ENCODE measurements at places on chromosomes 4 and X.

- DNase-seq, result peak; percentile 10
Observed at GRCh38 chr4:139734875-139735380, 69.3 kb downstream of the MGST2 start.

DNA sequence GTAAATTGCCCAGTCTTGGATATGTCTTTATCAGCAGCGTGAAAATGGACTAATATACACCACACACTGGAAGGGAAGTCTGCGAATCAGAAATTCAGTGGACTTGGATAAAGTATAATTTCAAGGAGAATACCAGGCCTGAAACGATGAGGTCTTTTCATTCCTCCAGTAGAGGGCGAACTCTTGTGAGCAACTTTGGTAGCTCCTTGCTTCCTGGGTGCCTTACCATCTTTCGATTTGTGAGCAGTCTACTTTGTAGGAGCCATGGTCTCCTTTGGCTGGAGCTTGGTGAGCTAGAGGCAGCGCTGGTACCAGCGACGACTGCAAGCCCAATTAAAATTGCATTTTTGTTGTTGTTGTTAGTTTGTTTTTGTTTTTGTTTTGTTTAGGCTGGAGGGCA lies 791.9 kb downstream of the FAT4 start:
- DNase-seq, result no peak

- DNase-seq, result no peak
Observed at GRCh38 chr4:29423836-29424721, 1296.1 kb upstream of the PCDH7 start.

DNA sequence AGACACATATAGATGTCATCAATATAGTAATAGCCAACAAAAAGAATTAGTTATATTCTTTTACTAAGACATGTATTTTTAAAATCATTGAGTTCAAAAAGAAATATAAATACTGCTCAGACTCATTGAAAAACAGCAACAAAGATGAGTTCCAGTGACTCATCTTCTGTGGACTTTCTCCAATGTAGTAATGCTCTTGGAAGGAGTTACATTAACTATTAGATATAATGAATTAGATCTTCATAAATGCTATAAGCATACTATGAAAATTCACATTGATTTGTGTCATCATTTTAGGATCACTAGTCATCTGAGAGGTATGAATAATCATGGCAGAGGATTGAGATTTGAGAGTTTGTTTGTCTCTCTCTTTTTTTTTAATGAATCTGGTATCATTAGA lies 547.8 kb upstream of the PCDH7 start:
- DNase-seq, result no peak

DNA sequence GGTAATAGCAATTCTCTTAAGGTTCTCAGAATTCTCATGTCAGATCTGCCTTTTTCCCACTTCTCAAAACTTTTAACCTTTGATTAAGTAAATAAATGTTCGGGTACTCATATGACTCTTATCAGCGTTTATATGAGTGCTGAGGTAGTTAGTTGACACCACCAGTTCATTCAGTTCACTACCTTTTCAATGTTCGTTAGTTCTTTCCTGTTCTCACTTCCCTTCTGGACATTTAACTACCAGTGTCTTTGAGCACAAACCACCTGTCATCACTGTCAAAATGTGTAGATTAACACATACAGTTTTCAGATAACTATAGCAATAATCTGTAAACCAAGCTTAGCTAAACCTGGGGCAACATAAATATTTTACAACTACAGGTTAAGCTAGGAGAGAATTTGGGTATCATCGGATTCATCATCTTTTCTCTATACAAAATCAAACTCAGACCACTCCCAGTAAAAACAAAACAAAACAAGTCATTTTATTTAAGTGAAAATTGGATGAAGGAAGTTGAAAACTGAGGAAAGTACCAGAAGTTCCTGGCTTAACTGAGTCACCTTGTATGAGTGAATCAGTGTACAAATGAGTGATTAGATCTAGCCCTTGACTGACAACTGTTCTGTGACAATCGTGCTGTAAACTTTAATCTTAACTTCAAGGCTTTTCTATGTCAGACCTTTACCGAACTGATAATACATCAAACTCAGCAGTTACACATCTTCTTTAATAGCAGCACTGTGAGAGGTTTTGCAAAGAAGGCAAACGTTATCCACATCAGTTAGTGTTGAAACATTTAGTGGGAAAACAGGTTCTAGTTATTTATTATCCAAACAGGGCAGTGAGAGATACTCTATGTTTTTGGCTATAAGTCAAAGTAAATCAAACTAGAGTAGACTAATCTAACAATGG lies 41.9 kb downstream of the ARHGEF38 start:
- DNase-seq, result no peak

DNA sequence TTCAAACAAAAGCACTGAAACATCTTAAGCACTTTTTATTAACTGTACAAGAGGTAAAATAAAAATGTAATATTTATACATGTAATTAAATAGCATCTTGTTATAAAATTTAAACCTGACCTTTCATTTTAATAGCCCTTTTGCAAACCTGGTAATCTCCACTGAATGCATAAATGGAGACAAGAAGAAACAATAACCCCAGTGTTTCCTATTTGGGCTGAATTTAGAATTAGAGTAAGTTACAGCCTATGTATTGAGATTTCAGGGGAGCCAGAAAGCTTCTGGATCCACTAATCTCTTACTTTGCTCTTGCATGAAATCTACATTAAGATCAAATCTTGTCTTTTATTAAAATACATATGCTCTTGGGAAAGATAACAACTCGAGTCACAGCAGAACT lies 261.8 kb downstream of the ADGRL3 start:
- no peak for DNase-seq

GRCh38 chr4:101140228-101140627 lies 207.1 kb downstream of the PPP3CA start:
- DNase-seq, result no peak

DNA sequence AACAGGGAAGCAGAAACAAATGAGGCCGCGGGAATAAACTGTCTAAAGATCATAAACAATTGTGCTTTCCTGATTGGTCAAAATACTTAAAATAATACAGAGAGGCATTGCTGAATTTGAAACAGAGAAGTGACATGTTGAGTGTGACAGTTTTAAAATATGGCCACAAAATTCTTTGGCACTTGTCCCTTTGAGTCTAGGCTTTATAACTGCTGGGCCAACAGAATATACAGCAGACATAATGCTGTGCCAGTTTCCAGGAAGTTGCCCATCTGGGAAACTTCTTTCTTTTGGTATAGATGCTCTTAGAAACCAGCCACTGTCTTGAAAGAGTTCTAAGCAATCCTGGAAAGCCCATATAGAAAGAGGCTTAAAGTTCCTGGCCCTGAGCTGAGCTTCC lies 668.4 kb downstream of the CENPC start:
- no peak for DNase-seq

DNA sequence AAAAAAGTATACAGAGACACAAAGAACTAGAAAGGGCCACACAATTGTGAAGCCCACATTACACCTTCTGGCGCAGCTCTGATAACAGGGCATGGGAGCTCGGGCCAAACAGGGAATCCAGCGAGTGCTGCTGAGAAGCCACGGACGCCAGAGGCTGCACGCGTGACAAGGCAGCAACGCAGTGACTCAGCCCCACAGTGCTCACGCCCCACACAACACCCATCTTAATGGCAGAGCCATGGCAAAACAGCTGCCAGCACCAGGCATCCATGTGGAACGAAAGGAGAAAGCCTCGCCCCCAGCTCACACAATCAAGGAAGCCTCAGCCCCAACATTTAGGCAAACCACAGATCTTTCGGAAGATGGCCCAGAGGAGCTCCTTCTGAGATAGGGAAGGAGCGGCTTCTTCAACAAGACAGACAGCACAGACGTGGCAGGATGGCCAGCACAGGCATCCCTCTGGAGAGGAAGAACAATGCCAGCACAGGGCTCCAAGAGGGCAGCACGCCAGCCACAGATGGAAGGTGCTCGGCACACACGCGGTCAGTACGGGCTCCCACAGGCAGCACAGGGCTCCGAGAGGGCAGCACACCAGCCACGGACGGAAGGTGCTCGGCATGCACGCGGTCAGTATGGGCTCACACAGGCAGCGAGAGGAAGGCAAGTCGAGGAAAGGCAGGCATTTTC lies 33.1 kb downstream of the GAK start:
- DNase-seq, result no peak

DNA sequence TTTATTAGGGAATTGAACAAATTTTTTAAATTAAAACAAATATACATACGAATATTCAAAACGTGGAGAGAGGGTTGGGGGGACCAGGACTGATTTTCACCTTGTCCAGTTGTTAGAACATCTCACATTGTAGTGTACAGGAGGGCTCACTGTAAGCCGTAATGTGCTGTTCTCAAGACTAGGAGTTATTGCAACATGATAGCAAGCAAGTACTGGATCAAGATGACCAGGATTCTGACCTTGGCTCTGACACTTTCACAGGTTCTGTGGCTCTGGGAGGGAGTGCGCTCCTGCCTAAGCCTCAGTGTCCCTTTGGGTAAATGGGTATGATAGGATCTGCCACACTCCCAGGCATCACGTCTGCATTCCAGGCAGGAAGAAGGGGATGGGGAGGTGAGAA lies 59.0 kb downstream of the SORCS2 start:
- DNase-seq, result no peak

- no peak for DNase-seq
Observed at GRCh38 chr4:13705521-13706041, 78.1 kb upstream of the BOD1L1 start.

- DNase-seq, result no peak
Observed at GRCh38 chr4:78862314-78862737, 76.9 kb downstream of the PAQR3 start.

- no peak for DNase-seq
Observed at GRCh38 chr4:107863850-107864371, 39.2 kb downstream of the SGMS2 start.

Measured in stimulated activated CD8-positive, alpha-beta memory T cell treated with anti-CD3 and anti-CD28 coated beads, Interleukin-12 subunit alpha, Interleukin-12 subunit beta, amount 100 ng/mL, for 1 hour (primary cell).